ENCODE measurements at places on chromosomes 5 and 9.

GRCh38 chr9:88237479-88237961, 99.2 kb upstream of the SPATA31C2 start:
- DNase-seq, result no peak

DNA sequence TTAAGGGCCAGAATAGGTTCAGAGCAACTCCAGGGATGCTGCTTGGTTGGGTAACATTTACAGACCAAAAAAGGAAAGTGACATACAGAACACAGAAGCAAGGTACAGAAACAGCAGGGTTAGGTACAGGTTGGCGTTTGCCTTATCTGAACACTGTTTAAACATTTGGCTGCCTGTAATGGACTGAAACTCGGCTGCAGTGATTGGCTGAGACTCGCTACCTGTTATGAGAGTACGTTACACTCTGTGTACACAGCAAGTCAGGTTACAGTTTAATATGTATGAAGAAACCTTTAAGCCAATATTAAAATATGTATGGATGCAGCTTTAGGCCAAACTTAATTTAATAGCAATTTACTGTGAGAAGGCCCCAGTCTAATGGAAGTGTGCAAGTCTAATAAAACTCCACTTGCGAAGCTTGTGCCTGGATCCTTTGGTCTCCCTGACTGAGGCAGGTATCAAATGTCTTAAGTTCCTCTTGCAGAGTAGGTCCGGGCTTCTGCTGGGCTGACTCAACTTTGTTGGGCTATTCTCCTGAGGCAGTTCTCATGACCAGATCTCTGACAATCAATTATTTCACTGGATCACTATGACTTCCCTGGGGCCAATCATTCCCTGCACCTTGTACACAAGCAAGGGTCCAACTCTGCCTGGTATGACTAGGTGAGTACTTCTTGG, 204.9 kb downstream of the ZNF462 start:
- DNase-seq, result no peak

- DNase-seq, result peak; percentile 10
Measured at GRCh38 chr5:146137967-146138403, 32.6 kb upstream of the PLAC8L1 start.

DNA sequence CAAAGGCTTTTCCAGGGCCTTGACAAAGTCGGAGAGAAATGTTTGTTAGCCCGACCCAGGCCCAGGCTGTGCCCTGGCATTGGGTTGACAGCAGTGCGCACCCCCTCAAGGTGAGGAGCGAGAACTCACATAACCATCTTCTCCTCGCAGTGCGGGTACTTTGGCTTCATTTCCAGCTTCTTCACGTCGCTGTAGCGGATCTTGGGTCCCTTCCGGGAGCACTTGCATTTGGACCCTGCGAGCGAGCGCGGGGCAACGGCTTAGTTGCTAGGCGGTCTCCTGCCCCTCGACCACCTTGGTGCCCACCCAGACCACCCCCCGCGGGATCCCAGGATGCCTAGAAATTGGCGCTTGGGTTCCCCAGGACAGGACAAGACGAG, 496 bp downstream of the CXCL14 start:
- DNase-seq, result no peak

DNA sequence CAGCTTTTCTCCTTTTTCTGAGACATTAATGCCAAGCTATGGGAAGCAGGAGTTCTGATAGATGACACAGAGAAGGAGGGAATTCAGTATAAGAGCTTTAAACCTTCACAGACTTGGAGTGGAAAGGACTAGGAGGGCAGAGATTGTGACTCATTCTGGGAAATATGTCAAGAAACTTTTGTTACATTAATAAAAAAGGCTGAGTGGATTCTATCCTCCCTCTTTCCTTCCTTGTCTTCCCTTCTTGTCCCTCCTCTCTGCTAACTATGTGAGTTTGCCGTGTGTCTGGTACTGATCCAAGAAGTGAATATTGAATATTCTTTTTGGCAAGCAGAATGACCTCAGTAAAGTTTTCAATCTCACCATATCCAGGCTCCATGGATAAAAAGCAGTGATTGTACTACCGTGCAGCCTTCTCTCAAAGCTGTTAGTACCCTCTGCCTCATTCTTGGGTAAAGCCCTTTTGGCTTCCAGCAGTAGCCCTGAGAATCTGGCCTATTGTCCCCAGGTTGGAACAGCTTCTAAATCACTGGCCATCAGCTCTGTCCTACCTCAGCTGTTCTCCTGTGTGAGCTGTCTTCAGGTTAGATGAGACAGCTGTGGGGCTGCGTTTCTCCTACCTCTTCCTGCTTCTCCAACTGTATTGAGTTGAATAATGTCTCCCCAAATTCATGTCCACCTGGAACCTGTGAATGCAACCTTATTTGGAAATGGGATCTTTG, 73.9 kb downstream of the ATG10 start:
- no peak for DNase-seq

DNA sequence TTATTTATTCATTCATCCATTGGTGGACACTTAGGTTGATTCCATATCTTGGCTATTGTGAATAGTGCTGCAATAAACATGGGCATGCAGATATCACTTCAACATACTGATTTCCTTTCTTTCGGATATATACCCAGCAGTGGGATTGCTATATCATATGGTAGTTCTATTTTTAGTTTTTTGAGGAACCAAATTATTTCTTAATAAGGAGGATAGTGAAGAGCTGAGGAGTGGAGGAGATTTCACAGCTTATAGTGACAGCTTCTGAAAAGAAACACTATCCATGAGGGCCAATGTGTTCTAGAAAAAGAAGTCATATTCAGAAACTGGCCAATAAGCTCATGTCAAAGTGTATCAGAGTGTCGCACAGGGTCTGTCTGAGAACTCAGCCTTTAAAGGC, 183.3 kb downstream of the SEC61B start:
- no peak for DNase-seq

All from brain pericyte (primary cell).